Sigmoid colon (tissue), 7 donors: ENCODE measurements at places on chromosomes 2 and 18. TPM values are rescaled to one million over a fixed set of nuclear protein-coding genes. Genes with fewer than 3 reads are reported as not detected.

The CSRNP3 gene
- total RNA-seq, result 6.1 TPM

The RGPD8 gene
- total RNA-seq, result 20.4 TPM

The ABCG8 gene
- not detected for total RNA-seq

The TTC39C gene
- total RNA-seq, result 27.0 TPM

The RNU2-63P gene
- total RNA-seq, result not detected

The HOXD12 gene
- not detected for total RNA-seq

The VWC2L gene
- 0.28 TPM for total RNA-seq

The CENPA gene
- not detected for total RNA-seq

The IL36A gene
- not detected for total RNA-seq

The ANKRD62 gene
- not detected for total RNA-seq

The BMP10 gene
- not detected for total RNA-seq

The MAP2 gene
- 8.4 TPM for total RNA-seq

The CDH7 gene
- total RNA-seq, result not detected

DNA sequence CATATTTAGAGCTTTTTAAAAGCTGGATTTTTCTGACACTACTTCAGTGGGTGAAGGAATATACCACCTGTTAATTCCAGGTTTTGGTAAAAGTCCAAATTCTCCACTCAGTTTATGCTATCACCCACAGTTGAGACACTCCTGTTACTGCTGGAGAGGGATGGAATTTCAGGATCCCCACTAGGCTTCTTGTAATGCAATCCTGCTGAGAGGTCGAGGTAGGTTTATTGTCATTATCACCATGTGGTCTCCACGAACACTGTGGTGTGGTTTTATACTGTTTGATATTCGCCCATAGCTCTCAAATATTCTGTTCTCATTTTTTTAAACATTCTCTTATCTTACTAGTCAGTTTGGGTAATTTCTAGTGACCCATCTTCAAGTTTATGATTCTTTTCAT, 167.9 kb downstream of the CCDC102B start:
- H3K4me1 ChIP-seq, result no peaks in the 10 kb centered on the region
- H3K27me3 ChIP-seq, result no peaks in the 10 kb centered on the region
- no peak overlapping the region for H3K27ac ChIP-seq
- no peak for DNase-seq
- H3K4me3 ChIP-seq, result no peak overlapping the region

- H3K4me3 ChIP-seq, result no peak overlapping the region
- peaks cover 5% of the 10 kb centered on the region for H3K4me1 ChIP-seq
- DNase-seq, result no peak
- H3K27me3 ChIP-seq, result no peaks in the 10 kb centered on the region
Observed at GRCh38 chr2:192087398-192087958, 107.3 kb downstream of the TMEFF2 start.

DNA sequence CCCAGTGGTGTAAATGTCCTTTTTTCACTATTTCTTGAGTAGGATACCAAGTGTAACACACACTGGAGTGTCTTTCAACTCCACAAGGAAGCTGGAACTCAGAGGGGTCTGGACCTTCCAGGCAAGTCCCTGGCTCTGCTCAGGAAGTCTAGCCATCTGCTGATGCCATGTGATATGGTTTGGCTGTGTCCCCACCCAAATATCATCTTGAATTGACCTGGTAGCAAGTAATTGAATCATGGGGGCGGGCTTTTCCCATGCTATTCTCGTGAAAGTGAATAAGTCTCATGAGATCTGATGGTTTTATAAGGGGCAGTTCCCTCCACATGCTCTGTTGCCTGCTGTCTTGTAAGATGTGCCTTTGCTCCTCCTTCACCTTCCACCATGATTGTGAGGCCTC, 99.4 kb upstream of the CDC42EP3 start:
- peak overlapping the region; percentile 50 for H3K27ac ChIP-seq
- no peak for DNase-seq
- H3K4me3 ChIP-seq, result no peak overlapping the region
- no peaks in the 10 kb centered on the region for H3K36me3 ChIP-seq

DNA sequence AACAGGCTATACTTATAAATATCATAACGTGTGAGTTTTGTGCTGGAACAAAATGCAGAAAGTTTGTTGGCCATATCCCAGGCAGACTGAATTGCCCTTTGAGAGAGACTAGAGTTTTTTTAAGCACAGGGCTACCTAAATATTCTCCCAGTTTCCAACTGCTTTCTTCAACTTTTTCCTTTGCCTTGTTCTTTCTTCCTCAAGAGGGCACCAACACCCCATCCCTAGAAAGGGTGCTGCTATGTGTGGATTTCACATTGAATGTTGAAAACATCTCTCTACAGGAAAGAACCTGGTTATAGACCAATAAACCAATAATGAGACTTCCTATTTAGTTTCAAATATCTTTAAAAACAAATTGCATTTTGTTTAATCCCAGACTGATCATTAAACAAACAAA, 87.9 kb downstream of the ICOS start:
- DNase-seq, result no peak
- peaks cover 19% of the 10 kb centered on the region for H3K4me1 ChIP-seq
- no peak overlapping the region for H3K4me3 ChIP-seq
- peak overlapping the region; percentile 46 for H3K27ac ChIP-seq

GRCh38 chr2:235651643-235652042, 157.8 kb downstream of the AGAP1 start:
- DNase-seq, result no peak
- H3K27me3 ChIP-seq, result no peaks in the 10 kb centered on the region
- H3K27ac ChIP-seq, result no peak overlapping the region
- H3K4me3 ChIP-seq, result no peak overlapping the region
- no peaks in the 10 kb centered on the region for H3K4me1 ChIP-seq

DNA sequence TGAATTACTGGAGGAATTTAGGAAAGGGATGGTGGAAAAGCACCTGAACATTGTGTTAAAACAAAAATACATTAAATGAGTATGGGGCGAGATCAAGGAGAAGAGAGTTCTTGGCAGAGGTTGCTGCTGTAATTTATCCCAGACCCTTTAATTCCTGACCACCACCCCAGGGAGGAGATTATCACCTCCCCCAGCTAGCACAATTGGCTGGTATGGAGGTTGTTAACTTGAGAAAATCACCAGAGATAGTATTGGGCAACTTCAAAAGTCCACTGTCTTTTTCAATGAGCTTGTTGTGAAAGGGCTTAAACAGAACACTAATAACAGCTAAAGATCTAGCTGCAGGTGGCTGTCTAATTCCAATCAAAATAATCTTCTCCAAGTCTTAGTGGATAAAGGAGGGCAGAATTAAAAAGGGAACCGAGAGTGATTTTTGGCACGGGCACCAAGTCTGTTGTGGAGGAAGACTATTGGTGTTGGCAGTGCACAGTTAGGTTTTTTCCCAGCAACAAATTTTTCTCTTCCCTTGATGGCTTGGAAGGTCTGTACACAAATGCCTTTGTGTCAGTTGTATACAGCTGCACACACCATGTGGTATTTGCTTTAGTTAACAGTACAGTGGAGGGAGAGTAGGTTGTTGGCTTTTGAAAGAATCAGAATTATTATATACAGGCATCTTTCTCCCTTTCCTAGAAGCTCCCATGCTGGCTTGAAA, 289.5 kb downstream of the SLC4A3 start:
- no peaks in the 10 kb centered on the region for H3K36me3 ChIP-seq
- H3K4me3 ChIP-seq, result no peak overlapping the region
- no peaks in the 10 kb centered on the region for H3K27me3 ChIP-seq
- peaks cover 20% of the 10 kb centered on the region for H3K4me1 ChIP-seq

- no peak for DNase-seq
- no peaks in the 10 kb centered on the region for H3K4me1 ChIP-seq
- no peaks in the 10 kb centered on the region for H3K36me3 ChIP-seq
- H3K4me3 ChIP-seq, result no peak overlapping the region
- no peak overlapping the region for H3K27ac ChIP-seq
Observed at GRCh38 chr18:29034113-29034856, 857.4 kb upstream of the CDH2 start.

DNA sequence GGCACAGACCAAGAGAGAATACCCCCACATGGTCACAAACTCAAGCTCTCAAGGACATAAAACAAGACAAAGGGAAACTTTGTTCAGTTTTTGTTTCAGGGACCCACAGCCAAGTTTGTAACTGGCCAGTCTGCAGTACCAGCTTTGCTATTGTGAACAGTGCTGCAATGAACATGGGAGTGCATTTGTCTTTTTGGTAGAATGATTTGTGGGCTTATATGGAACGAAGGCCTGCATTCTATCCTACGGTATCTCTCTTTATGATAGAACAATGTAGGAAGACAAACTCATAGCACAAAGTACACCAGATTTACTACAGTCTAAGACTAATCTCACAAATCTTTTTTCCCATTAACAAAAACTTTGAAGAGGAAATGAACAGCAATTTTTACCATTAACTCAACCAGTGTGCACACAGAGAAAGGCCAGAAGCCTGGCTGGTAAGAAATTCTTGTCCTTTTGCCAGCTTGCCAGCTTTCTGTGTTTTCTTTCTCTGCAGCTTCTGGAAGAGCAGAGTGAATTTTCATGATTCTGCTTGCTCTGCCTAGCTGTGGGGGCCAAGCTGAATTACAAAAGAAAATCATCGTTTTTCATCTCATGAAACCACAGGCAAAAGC, 37.1 kb upstream of the FEZ2 start:
- peak overlapping the region; percentile 40 for H3K27ac ChIP-seq
- H3K4me3 ChIP-seq, result no peak overlapping the region
- peaks cover 12% of the 10 kb centered on the region for H3K4me1 ChIP-seq
- no peak for DNase-seq
- H3K27me3 ChIP-seq, result no peaks in the 10 kb centered on the region
- H3K36me3 ChIP-seq, result no peaks in the 10 kb centered on the region

- H3K27ac ChIP-seq, result no peak overlapping the region
- H3K36me3 ChIP-seq, result no peaks in the 10 kb centered on the region
- H3K4me3 ChIP-seq, result no peak overlapping the region
Observed at GRCh38 chr18:42339372-42339771, 384.3 kb downstream of the PIK3C3 start.

DNA sequence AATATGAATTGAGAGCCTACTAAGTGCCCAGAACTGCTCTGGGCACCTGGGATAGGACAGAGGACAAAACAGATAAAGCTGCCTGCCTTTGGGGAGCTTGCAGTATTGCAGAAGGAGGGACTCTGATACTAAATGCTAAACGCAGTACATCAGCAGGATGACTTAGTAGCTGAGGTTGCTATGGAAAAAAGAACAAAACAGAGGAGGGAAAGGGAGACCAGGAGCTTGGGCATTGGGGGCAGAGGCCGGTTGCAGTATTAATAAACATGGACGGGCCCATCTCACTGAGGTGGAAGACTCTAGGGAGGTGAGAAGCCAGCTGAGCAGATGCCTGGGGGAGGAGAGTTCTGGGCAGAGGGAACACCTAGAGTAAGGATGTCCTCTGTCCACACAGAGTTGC, 66.1 kb upstream of the SP3 start:
- H3K4me3 ChIP-seq, result no peak overlapping the region
- H3K36me3 ChIP-seq, result no peaks in the 10 kb centered on the region
- no peak for DNase-seq
- no peak overlapping the region for H3K27ac ChIP-seq

DNA sequence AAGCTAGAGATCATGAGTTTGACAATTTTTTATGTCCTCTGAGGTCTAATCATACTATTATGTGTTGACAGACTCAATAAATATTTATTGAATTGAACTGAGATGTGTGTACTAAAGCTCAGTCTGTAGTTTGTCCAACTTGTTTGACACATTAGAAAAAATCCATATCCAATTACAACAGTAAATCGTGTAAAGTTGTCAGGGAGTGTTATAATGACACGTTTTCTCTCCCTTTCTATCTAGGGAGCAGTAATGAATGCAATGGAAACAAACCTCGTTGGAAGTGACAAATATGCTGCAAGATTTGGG, 28.4 kb downstream of the ITGA4 start:
- no peak overlapping the region for H3K27ac ChIP-seq
- no peaks in the 10 kb centered on the region for H3K27me3 ChIP-seq
- no peak for DNase-seq
- no peaks in the 10 kb centered on the region for H3K4me1 ChIP-seq
- H3K36me3 ChIP-seq, result no peaks in the 10 kb centered on the region

DNA sequence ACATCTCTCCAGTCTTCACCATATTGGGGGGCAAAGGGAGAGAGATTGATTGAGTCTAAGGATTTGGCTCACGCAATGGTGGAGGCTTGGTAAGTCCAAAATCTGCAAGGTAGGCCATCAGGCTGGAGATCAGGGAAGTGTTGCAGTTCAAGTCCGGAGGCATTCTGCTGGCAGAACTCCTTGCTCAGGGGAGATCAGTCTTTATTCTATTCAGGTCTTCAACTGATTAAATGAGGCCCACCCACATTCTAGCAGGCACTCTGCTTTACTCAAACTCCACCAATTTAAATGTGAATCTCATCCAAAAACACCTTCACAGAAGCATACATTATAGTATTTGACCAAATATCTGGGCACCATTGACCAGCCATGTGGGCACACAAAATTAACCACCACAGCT, 21.4 kb downstream of the SMYD1 start:
- no peak for DNase-seq
- H3K27ac ChIP-seq, result no peak overlapping the region
- H3K4me3 ChIP-seq, result no peak overlapping the region
- no peaks in the 10 kb centered on the region for H3K4me1 ChIP-seq
- H3K27me3 ChIP-seq, result no peaks in the 10 kb centered on the region

DNA sequence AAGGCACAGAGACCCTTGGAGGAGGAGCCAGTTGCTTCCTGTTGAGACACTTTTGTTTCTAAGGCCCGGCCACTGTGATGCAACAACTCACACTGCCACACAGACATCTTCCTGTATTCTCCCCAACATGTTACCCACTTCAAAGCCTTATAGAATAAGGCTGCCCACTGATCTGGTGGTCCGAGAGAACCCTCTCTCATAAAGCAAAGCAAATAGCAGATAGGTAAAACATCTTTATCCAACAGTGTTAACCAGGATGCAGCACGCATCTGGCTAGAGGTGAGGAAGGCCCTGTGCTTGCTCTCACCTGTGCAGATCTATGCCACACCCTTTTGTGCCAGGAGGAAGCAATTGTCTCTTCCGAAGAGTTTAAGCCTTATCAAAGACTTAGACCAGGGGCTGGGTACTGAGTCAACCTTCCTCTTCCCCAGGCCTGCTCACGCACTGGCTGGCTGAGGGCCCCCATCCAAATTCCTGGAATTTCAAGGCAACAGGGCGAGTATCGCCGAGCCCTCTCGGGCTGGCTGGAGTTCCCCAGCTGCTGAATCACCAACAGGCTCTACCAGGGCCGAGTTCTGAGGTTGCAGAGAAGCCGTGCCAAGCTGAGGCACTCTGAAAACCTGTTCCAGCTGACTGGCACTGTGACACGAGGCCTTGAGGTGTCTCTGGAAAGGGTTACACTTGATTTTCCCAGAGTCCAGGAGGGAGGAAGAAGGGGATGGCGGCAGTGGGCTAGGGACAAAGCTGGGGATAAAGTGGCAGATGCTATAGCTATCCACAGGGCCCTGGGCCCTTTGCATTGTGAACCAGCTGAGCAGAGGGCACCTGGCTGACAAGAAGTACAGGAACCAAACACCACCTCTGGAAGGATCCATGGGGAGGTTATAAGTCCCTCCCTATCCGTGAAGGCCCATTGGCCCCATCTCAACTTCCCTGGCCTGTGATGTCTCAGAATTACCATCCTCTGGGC, 29.3 kb downstream of the TGFA start:
- no peaks in the 10 kb centered on the region for H3K27me3 ChIP-seq
- H3K27ac ChIP-seq, result no peak overlapping the region
- H3K4me1 ChIP-seq, result no peaks in the 10 kb centered on the region
- no peak for DNase-seq
- no peak overlapping the region for H3K4me3 ChIP-seq
- H3K36me3 ChIP-seq, result no peaks in the 10 kb centered on the region

GRCh38 chr18:26480897-26481795, 67.2 kb downstream of the KCTD1 start:
- no peak overlapping the region for H3K4me3 ChIP-seq
- peaks cover 6% of the 10 kb centered on the region for H3K36me3 ChIP-seq
- H3K27me3 ChIP-seq, result no peaks in the 10 kb centered on the region
- DNase-seq, result no peak

- no peak overlapping the region for H3K27ac ChIP-seq
- H3K4me3 ChIP-seq, result no peak overlapping the region
- no peaks in the 10 kb centered on the region for H3K27me3 ChIP-seq
- no peaks in the 10 kb centered on the region for H3K4me1 ChIP-seq
Observed at GRCh38 chr2:197633109-197633657, 42.2 kb downstream of the RFTN2 start.
